ENCODE measurements at places on chromosomes 2 and 18. TPM values are rescaled to one million over a fixed set of nuclear protein-coding genes. Genes with fewer than 3 reads are reported as not detected.
A peak's percentile ranks its signal among the peaks of the same experiment; 100 is the strongest.

- H3K36me3 ChIP-seq = no peaks in the 10 kb centered on the region
- no peak overlapping the region for H3K4me3 ChIP-seq
- H3K27ac ChIP-seq = no peak overlapping the region
- DNase-seq = no peak
These were observed 70.9 kb downstream of the ASB1 start for GRCh38 chr2:238497610-238498005.

- H3K36me3 ChIP-seq = no peaks in the 10 kb centered on the region
- H3K27ac ChIP-seq = no peak overlapping the region
- no peaks in the 10 kb centered on the region for H3K27me3 ChIP-seq
- DNase-seq = peak; percentile 66
These were observed 7.3 kb upstream of the MLPH start for GRCh38 chr2:237479747-237480146.

GRCh38 chr18:62339106-62339988, 14.2 kb downstream of the TNFRSF11A start:
- no peak overlapping the region for H3K27ac ChIP-seq
- H3K36me3 ChIP-seq = no peaks in the 10 kb centered on the region
- no peak overlapping the region for H3K4me3 ChIP-seq
- H3K4me1 ChIP-seq = no peaks in the 10 kb centered on the region
- H3K27me3 ChIP-seq = no peaks in the 10 kb centered on the region
- no peak for DNase-seq

POTEJ gene
- not detected for polyA plus RNA-seq

- no peaks in the 10 kb centered on the region for H3K36me3 ChIP-seq
- H3K27me3 ChIP-seq = no peaks in the 10 kb centered on the region
- DNase-seq = no peak
- H3K4me1 ChIP-seq = no peaks in the 10 kb centered on the region
- H3K4me3 ChIP-seq = no peak overlapping the region
These were observed 435.4 kb downstream of the NRXN1 start for GRCh38 chr2:50596515-50596914.
